M059J (cell line): ENCODE measurements at places on chromosomes 5 and 9.

- no peak for DNase-seq
Measured at GRCh38 chr9:6076851-6077250, 61.4 kb upstream of the RANBP6 start.

GRCh38 chr5:143820451-143820850, 8.5 kb downstream of the HMHB1 start:
- DNase-seq, result no peak

DNA sequence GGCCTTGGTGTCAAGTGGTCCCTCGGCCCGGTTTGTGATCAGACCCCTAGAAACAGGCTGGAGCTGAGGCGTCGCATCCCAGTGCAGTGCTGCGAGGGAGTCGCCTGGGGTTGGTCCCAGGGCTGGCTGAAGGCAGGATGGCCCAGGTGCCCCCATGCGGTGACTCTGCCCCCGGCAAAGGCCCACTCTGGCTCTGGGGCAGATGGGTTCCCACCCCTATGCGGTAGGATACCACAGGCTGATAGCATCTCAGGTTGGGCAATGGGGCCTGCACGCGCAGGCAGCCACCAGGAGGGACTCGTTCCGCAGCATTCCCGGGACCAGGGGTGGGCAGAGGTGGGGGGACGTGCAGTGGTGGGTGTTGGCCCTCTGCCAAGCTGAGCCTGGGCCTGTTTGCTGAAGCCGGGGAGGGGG, 86.0 kb downstream of the RXRA start:
- no peak for DNase-seq

DNA sequence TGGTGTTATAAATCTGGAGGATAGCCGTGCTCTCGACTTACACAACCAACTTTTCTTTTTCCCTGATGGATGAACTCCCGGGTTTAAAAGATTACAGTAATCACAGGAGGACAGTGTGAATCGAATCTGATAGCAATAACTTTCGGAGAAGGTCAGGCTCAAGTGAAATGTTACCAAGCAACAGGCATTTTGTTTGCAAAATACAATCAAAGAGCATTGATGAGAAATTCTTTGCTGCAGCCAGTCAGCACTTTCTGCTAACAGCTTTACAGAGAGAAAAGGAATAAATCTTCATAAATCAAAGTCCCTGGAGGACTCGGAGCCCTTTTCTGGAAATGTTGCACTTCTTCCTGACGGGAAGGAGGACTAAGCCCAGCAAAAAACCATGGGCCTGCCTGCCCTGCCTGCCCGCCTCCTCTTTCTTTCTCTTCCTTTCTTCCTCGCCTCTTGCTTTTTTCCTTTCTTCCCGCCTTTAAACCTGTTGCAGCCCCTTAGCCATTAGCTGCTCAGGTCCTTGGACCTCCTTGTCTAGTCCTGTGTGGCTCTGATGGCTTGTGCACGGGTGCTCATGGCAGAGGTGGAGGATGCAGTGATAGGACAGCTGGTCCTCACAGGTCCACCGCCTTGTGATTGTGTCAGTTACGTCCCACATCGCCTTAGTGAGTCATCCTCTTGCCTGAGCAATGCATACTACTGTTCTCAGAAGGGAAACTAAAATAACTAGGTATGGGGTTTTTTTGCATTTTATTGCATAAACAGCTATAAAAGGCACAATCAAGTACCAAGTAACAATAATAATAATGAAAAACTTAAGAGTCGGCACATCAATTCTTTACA, 6.2 kb downstream of the DMRT3 start:
- peak; percentile 48 for DNase-seq

- peak; percentile 66 for DNase-seq
Measured at GRCh38 chr9:18238752-18239447, 235.1 kb upstream of the ADAMTSL1 start.

DNA sequence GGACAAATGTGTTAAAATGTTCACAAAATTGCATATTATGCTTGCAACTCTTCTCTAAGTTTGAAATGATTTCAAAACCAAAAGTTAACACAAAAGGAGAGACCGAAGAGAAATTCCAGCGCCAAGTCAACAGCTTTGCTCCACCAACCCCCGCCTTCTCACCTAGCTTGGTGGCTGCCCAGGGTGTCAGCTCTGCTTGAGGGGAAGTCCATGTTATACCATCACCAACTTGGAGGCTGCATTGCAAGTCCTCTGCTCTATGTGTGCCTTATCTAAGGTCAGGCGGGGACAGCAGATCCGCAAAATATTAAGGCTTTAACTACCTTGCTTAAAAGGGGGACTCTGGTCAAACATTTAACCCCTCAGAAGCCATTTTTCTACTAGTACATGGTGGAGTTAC, 14.6 kb downstream of the CCNJL start:
- no peak for DNase-seq

- DNase-seq, result no peak
Measured at GRCh38 chr5:172059661-172060100, 53.2 kb upstream of the FBXW11 start.
